Epithelial cell of proximal tubule (primary cell): ENCODE measurements at places on chromosomes 16 and 17. TPM values are rescaled to one million over a fixed set of nuclear protein-coding genes. Genes with fewer than 3 reads are reported as not detected.

Gene MLKL
- 16.9 and 19.6 TPM in 2 replicates for total RNA-seq

DNA sequence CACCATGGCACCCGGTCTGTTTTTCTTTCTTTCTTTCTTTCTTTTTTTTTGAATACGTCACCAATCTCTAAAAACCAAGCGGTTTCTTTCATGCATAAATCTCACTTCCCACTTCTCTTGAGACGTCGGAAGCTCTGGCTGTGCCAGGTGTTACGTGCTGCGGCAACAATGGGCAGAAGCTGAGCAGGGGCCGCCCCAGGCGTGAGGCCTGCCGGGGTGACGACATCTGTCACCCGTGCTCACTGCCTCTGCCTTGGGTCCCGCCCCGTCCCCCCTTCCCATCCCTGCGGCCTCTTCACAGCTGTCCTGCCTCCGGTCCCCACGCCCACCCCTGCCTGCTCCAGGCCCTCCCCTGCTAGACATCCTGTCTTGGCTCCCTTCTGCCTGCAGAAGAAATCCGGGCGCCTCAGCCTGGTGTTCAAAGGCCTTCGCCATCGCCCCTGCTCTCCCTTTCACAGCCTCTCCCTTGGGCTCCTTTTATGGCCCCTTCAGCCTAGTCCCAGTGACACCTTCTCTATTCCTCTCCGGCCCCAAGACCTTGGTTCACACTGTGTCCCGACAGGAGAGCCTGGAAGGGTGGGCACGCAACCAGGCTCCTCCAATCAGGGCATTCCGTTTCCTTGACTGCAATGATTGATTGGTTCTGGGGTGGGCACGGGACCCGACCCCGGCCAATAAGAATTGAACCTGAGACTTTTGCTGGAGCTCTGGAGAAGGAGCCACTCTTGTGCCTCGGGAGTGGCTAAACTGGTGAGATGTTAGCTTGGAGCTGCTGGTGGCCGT is 4.8 kb downstream of the P2RX1 start:
- DNase-seq: no peak

GRCh38 chr17:2195729-2196128 is 107.9 kb downstream of the SMG6 start:
- no peak for DNase-seq

- DNase-seq: no peak
Observed at GRCh38 chr16:87186446-87186845, 130.7 kb downstream of the C16orf95 start.

DNA sequence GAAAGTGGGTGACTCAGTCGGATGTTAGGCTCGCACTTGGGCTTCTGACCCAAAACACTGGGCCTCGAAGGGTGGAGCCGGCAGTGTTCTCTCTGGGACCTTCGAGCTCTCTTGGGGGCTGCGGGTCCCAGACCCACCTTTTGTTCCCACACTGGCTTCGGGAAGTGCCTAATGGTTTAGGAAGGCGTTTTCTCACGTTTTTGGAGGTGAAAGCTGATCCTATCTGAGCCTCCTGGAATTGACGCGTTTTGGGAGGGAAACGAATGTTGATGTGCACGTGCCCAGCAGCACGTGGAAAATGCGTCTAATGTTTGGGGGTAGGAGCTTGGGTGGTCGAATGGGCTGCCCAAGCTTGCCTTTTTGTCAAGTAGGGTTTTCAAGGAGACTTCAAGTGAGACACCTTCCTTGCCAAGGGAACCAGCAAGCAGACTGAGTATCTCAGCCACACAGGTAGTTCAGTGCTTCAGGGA is 666 bp downstream of the HGS start:
- DNase-seq: no peak

Gene CCR7
- total RNA-seq: not detected in 2 replicates

Gene SMIM22
- 0.98 and 12.2 TPM in 2 replicates for total RNA-seq

GRCh38 chr17:39628655-39629493 is 2.1 kb downstream of the PPP1R1B start:
- no peak for DNase-seq

Gene KRTAP4-1
- not detected in 2 replicates for total RNA-seq

DNA sequence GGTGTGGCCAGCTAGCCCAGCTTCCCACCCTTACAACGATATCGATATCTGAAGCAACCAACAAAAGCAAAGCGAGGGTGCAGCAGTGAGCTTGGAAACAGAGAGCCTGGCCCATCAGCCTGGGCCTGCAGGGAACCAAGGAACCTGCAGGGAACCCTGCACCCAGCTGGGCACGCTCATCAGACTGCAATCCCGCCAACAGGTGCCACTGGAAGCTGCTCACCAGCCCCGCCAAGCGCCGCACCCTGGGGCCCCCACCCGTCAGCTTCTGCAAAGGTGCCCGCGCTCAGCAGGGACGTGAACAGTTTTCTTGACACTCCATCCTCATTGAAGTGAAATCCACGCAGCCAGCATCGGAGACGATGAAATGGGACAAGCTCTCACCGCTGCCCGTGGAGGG is 250.7 kb downstream of the RBFOX3 start:
- no peak for DNase-seq

DNA sequence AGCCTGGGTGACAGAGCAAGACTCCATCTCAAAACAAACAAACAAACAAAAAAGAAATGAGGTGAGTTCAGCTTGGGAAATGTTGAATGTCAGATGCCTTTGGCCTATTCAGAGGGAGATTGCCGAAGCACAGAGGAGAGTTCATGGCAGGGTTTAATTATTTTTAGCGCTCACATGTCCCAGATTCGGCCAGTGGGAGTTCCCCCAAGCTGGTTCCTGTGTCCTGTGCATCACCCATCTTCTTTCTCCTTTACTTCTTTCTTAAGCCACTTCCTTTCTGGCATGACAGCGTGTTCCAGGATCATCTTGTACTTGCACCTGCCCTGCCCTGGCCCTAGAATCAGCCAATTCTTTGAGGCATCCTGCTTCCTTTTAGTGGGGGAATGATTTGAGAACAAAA is 9.2 kb downstream of the MPV17L start:
- DNase-seq: no peak

DNA sequence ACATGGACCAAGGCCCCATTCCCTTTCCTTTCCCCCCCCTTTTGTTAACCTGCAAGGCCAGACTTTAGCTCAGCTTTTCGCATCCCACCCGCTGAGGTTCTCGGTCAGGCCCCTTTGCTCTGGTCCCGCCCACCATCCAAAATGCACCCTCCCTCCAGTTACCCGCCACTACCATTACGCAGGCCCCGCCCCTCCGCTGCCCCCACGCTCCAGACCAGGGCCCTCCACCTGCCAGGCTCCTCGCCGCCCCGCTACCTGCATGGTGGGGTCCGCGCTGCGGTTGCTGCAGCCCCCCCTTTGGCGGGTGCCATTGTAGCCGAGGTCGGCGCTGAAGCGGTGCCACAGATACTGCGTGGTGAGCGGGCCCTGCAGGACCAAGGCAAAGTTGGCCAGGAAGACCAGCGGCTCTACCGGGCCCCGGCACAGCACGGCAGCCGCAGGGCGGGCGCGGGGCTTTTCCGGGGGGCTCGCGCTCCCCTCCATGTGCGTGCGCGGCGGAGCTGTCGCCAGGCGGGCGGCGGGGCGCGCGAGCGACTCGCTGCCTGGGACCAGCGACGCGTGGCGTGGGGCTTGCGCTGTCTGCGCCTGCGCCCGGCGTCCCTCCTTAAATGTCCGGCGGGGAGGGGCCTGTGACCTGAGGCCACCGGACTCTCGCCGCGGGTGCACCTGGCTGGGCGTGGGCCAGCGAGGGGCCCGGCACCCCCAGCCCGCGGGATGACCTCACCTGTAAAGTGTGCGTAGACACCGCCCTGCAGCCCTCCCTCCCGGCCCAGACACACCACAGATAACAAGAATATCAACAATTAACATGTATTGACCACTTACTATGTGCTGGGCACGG is at the start of gene SLC46A1:
Gene SLC46A1, minus strand, starts transcription at position 581 of the 841 bp plus-strand sequence. Its CDS starts 98 bp downstream, at position 483.
- no peak for DNase-seq

- no peak for DNase-seq
Observed at GRCh38 chr16:912684-913613, 57.8 kb downstream of the LMF1 start.

DNA sequence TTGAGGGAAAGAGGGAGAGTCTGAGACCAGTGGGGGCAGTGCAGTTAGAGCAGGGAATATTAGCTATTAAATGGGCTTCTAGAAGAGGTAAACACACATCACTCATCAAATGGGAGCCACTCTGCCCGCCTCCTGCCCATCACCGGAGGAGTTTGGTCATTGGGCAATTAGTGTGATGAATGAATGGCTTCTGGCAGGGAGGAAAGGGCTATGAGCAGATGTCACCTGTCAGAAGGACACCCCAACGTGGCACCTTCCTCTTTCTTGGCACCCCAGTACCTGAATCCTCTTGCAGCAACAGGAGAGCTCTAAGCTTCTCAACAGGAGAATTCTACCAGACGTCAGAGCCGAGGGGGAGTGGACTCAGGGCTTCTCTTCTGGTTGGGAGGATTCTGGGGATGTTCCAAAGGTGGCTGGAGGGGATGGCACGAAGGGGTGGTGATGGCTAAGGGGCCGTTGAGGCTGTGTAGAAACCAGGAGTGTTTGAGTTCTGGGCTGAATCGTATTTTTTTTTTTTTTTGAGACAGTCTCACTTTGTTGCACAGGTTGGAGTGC is 11.0 kb downstream of the C1QTNF1 start:
- DNase-seq: no peak

Gene MT1M
- 19.1 and 124 TPM in 2 replicates for total RNA-seq

Gene HBQ1
- total RNA-seq: 1.5 and 12.1 TPM in 2 replicates

DNA sequence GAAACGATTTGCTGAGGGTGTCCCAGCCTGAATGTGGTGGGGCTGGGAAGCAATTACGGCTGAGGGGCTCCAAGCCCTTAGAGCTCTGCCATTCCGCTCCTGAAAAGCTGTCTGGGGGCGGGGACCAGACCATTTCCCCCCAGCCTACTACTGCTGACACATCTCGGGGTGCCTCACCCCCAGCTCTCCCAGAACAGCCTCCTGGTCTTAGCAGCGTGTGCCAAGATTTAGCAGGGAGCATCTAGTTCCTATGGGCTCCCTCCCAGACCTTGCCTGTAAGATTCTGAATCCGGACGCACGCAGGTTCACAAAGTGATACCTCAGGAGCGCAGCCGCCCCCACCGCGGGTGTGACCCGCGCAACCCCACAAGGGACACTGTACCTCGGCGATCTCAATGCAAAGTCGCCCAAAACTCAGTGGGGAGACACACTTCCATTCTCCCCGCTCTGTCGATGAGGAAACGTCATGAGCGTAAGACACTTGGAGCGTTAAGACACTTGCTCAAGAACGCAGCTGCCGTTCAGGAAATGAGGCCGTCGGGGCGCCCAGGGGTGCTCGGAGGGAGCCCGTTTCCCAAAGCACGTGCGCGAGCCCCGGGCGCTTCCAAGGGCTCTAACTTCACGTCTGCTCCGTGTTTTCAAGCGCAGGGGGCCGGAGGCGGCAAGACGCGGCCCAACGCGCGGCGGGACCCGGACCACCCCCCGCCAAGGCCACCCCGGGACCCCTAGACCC is 629 bp downstream of the GEMIN4 start:
- no peak for DNase-seq

DNA sequence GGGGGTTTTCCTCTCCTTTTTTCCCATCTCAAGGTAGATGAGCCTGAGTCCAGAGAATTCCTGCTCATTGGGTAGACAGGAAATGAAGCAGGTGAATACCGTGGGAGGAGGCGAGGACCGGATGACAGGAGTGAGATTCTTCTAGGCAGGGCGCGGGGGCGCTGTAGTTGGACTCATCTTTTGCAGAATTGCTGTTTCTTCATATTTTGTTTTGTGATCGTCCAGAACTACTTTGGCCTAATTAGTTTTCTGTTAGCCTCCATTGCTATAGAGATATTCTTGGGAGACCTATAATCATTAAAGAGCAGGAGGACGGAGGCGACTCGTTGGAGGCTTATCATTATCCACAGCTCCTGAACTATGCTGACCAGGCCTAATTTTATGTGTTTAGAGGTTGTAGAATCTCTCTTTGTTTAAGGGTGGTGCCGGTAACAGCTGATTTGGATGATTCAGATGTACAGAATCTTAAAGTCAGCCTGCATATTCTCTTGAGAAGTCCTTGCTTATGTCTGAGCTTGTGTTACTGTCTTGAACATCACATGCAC is 650 bp downstream of the ATP6V0A1 start:
- DNase-seq: no peak

DNA sequence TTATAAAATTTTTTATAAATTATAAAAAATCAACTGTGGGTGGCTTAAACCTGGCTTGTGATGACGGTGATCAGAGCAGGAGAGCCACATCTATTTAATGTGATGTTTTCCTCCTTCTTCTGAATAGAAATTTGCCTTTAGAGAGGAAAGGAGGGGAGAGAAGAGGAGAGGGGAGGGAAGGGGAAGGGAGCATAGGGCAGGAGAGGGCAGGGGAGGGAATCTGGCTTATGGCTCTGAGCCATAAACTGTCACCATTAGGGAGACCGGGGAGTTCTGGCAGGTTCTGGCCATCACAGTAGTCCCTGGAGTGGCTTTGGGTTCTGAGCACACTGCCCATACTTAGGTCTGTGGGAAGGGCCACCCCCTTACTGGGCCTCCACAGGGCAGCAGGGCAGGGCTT is 167.8 kb downstream of the ENGASE start:
- no peak for DNase-seq

DNA sequence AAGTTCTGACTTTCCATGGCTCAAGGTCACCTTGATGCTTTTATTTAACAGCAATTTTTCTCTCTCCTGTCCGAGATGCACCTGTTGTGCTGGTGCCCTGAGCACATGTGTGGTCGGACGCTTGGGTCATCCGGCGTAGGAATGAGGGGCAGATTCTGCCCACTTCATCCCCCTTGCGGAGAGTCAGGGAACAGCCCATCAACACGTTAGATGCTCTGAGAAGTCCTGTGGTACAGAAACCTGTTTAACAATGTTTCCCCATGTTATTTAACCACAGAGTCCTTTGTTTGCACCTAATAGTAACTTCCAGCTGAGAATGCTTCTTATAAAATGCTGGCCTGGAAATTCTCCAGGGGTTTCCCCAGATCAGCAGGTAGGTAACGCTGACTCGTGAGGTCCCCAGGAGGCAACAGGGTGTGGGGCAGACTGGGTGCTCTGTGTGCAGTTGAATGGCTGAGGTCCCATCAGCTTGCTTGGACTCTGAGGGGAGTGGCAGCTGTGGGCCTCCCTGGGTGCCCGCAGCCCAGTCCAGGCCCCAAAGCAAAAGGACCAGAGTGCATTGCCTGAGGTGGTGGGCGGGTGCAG is 17.8 kb downstream of the DOC2B start:
- DNase-seq: no peak

DNA sequence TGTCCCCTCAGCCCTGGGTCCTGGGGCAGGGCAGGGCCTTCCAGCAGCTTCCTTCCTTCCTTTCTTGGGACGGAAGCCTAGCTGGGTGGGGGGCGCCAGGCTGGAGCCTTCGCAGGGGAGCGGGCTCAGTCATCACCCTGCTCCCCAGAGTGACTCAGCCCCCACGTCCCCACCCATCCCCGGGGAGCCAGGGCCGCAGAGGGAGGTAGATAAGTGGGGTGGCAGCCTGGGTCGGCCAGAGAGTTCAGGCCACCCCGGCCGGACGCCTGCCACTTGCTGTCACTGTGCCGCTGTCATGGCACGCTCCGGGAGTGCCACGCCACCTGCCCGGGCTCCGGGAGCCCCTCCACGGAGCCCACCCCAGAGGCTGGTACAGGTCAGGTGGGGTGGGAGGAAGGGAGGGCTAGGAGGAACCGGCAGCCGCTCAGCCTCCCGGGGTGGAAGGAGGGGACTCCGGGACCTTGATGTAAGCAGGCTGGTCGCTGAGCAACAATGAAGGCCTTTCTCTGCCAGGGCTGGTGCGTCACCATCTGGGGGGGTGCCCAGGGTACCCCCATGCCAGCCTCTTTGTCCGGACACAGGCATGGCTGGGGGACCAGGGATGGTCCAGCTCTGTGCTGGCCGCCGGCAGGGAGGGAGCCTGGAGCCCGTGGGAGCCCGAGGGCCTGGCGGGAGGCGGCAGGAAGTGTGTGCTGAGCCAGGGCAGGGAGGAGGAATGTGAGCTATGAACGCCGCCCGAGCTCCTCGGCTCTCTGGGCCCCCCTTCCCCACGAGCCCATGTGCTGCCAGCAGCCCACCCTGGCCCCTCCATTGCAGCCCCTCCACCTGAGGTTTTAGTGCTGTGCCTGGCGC is 6.6 kb downstream of the NHERF2 start:
- DNase-seq: no peak
